H7 (cell line): ENCODE measurements at places on chromosomes 2 and 18.

DNA sequence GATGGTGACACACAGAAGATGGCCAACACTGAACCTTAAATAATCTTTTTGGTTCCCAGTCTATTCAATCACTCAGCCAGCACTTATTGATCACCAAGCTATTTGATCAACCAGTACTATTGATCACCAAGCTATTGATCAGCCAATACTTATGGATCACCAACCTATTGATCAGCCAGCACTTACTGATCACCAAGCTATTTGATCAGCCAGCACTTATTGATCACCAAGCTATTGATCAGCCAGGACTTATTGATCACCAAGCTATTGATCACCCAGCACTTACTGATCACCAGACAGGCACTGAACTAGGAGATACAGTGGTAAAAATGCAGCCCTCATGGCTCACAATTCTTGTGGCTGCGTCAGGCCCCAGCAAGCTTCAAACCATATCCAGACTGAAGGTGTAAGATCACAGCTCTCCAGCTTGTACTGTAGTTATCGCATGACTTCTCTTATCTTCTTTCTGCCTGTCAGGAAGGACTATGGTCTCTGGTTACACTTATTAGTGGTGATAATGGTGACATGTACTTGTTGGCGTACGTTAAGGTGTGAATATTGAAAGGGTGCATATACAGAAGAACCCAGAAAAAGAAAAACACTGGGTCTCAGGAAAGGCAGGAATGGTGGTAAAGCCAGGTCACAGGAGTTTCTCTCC, 18.4 kb upstream of the B3GNT2 start:
- DNase-seq = no peak

- DNase-seq = no peak
These were observed 179.5 kb downstream of the CELF4 start for GRCh38 chr18:37385846-37386778.

DNA sequence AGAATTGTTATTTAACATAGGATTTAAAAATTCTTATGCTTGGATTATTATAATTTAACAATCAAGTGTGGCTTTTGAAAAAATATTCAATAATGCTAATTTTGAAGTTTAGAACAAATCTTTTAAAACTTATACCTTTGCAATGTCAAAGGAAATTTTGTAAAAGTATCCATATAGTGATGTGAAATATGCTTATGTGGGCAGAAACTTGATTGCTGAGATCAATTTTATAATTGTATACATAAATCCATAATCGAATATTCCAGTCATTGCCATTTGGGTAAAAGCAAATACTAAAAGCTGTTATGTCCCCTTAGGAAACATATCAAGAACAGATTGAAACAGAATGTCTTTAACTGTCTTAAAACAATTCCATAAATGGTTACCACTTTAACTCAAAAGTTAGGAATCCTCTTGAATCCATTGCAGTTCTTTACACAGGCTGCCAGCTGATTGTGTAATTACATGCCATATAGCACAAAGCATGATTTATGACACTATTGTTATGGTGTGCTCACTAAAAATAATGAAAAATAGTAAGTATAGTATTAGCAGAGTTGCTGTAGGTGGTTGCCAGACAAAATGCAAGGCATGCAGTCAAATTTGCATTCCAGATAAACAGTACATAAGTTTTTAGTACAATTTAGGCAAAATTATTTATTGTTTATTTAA, 24.2 kb downstream of the PLCL1 start:
- no peak for DNase-seq

GRCh38 chr2:208046686-208047085, 21.4 kb upstream of the PLEKHM3 start:
- no peak for DNase-seq

GRCh38 chr2:29940706-29941105, 19.3 kb upstream of the ALK start:
- no peak for DNase-seq

DNA sequence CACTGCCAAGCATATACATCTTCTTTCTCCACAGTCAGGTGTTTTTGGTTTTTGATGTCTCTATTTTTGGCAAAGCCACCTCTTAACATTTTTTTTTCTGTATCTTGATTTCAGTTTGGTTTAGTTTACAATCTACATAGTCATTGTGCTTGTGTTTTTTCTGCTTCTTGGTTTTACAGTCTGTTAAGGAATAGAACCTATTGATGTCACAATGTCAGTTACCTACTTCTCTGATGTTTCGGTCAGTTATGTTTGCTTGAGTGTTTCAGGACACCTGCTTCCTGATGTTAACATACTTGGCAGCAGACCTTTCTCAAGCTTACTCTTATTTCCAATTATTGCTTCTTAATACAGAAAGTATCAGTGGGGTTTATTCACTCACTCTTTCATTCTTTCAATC, 253.3 kb downstream of the SPAG16 start:
- DNase-seq = no peak

- DNase-seq = peak; percentile 5
These were observed 382.3 kb upstream of the CRIM1 start for GRCh38 chr2:35973132-35973736.

DNA sequence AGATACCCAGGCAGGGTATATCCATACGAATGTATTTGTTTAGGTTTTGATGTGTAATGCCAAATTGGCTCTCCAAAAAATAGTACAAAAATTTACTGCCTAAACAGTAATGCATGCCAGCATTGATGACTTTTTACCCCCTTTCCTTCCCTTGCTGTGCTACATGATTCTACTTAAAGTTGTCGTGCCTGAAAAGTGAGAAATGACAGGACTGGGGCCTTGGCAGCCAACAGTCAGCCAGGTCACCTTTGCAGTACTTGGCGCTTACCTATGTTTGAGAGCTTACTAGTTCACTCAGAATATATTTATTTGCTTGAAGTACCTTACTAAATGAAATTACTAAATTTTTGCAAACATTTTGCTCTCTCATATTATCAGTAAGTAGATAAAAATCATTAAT, 1329.1 kb downstream of the DPP10 start:
- no peak for DNase-seq

- peak; percentile 48 for DNase-seq
These were observed 310.4 kb upstream of the SYT4 start for GRCh38 chr18:43587538-43588153.
